ENCODE measurements at places on chromosomes 1 and 21. TPM values are rescaled to one million over a fixed set of nuclear protein-coding genes. Genes with fewer than 3 reads are reported as not detected.

Gene NUCKS1
- total RNA-seq: 117 TPM

- H3K4me1 ChIP-seq: no peaks in the 10 kb centered on the region
- no peak overlapping the region for H3K4me3 ChIP-seq
- H3K27ac ChIP-seq: no peak overlapping the region
- DNase-seq: no peak
- H3K27me3 ChIP-seq: no peaks in the 10 kb centered on the region
Measured at GRCh38 chr1:242743983-242744780, 219.7 kb upstream of the PLD5 start.

DNA sequence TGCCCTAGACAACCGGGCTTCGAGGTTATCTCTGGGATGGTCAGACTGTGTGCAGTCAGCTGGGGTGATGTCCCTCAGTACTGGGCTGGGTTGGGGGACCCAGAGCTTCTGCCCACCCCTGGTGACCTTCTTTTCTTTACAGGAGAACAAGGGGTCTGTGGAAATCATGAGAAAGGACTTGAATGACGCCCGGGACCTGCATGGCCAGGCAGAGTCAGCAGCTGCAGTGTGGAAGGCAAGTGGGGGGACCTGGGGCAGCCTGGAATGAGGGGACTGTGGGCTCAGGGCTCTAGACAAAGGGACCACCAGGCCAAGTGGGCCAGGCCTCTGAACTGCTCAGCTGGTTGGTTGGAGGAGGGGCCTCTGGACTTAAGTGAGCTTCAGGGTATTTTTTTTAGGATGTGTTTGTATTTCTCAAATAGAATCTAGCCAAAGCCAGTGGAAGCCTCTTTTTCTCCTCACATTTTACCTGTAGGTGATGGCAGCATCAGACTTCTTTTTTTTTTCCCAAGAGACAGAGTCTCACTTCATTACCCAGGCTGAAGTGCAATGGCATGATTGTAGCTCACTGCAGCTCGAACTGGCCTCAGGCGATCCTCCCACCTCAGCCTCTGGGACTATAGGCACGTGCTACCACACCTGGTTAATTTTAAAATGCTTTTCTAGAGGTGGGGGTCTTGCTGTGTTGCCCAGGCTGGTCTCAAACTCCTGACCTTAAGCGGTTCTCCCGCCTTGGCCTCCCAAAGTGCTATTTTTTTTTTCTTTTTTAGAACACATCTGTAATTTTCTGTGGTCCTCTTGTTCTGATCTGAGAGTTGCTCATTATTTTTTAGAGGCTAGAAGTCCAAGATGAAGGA, 1.9 kb downstream of the RNF187 start:
- peaks cover 32% of the 10 kb centered on the region for H3K4me1 ChIP-seq
- H3K27ac ChIP-seq: peak overlapping the region; percentile 22
- H3K4me3 ChIP-seq: no peak overlapping the region
- H3K27me3 ChIP-seq: no peaks in the 10 kb centered on the region
- no peak for DNase-seq

- no peaks in the 10 kb centered on the region for H3K36me3 ChIP-seq
- no peak overlapping the region for H3K4me3 ChIP-seq
- DNase-seq: peak; percentile 42
Measured at GRCh38 chr1:52296345-52296744, 69.7 kb downstream of the CC2D1B start.

- no peaks in the 10 kb centered on the region for H3K27me3 ChIP-seq
- no peak overlapping the region for H3K27ac ChIP-seq
- no peak overlapping the region for H3K4me3 ChIP-seq
- no peak for DNase-seq
- peaks cover 60% of the 10 kb centered on the region for H3K36me3 ChIP-seq
Measured at GRCh38 chr1:45615885-45616284, 8.0 kb downstream of the CCDC17 start.

GRCh38 chr21:42593007-42593814, 60.2 kb upstream of the PDE9A start:
- peaks cover 14% of the 10 kb centered on the region for H3K4me1 ChIP-seq
- H3K4me3 ChIP-seq: no peak overlapping the region
- peak; percentile 62 for DNase-seq

DNA sequence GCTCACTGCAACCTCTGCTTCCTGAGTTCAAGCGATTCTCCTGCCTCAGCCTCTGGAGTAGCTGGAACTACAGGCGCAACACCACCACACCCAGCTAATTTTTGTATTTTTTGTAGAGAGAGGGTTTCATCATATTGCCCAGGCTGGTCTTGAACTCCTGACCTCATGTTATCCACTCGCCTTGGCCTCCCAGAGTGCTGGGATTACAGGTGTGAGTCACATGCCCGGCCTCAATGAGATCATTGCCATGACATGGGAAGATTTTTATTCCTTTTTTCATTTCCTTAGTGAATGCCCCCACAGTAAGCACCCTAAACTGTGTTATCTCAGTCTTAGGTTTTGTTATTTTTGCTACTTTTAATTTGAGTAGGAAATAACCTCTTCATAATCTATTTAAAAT, 977.9 kb downstream of the BRINP3 start:
- H3K4me1 ChIP-seq: no peaks in the 10 kb centered on the region
- no peak overlapping the region for H3K27ac ChIP-seq
- no peaks in the 10 kb centered on the region for H3K27me3 ChIP-seq
- no peaks in the 10 kb centered on the region for H3K36me3 ChIP-seq
- no peak overlapping the region for H3K4me3 ChIP-seq

DNA sequence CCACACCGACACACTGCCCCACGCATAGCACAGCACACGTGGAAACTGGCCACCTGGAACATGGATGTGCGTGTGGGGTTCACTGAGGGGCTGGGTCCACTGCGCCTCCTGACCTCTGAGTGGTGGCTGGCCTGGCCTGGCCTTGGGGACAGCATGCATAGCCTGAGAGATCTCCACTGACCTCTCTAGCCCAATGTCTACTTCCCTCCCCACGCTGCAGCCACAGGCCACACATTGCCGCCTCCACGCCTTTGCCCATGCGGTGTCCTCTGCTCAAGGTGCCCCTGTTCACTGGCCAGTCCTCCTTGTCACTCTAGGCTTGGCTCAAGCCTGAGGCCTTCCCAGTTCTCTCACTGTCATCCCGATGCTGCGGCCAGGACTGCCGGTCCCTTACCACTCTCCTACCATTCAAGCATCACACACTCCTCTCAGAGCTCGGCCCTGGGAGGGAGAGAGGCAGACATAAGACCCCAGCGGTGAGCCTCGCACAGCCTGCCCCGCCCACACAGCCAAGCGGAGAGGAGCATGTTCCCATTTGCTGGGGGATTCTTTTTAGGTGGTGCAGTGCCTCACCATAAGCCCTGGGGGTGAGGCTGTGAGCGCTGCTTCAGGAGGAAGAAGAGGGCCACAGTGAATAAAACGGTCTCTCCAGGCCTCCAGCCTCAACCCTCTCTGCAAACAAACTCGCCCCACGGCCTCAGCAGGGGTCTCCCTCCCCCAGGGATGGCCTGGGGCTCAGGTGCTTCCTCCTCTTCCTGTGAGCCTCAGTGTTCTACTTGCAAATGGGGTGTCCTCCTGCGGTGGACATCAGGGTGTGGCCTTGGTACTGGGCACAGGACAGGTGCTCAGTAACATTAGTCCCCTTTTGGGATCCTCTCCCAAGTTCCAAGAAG, 80.8 kb downstream of the DMRTB1 start:
- no peaks in the 10 kb centered on the region for H3K27me3 ChIP-seq
- no peaks in the 10 kb centered on the region for H3K4me1 ChIP-seq
- no peak overlapping the region for H3K4me3 ChIP-seq

DNA sequence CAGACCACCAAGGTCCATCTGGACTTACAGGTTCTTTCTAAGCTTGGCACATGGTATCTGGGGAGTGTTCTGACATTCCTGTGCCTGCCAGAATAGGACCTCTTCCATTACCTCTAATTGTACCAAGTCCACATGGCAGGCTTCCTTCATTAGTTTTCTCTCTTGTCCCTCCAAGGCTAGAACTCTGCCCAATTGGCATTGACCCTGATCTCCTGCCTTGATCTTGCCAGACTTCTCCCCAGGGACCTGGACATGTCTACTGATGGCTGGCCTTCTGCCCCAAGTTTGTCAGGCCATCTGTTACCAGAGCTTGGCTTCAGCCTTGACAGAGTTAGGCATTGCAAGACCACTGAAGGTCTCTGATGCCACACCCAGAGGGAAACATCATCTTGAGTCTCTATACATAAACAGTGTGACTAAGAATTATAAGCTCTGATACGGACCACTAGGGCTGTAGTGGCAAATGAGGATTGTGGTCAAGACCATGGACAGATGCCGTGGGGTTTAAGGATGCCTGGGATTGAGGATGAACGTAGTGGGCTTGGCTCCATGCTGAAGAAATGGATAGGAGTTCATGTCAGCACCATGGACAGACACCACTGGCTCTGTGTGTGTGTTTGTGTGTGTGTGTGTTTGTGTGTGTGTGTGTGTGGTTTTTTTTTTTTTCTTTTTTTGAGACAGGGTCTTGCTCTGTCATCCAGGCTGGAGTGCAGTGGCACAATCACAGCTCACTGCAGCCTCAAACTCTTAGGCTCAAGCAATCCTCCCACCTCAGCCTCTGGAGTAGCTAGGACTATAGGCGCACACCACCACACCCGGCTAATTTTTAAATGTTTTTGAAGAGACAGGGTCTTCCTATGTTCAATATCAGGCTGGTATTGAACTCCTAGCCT, 19.5 kb upstream of the PSMB2 start:
- H3K27me3 ChIP-seq: no peaks in the 10 kb centered on the region
- no peaks in the 10 kb centered on the region for H3K36me3 ChIP-seq
- no peak overlapping the region for H3K27ac ChIP-seq
- no peak for DNase-seq

DNA sequence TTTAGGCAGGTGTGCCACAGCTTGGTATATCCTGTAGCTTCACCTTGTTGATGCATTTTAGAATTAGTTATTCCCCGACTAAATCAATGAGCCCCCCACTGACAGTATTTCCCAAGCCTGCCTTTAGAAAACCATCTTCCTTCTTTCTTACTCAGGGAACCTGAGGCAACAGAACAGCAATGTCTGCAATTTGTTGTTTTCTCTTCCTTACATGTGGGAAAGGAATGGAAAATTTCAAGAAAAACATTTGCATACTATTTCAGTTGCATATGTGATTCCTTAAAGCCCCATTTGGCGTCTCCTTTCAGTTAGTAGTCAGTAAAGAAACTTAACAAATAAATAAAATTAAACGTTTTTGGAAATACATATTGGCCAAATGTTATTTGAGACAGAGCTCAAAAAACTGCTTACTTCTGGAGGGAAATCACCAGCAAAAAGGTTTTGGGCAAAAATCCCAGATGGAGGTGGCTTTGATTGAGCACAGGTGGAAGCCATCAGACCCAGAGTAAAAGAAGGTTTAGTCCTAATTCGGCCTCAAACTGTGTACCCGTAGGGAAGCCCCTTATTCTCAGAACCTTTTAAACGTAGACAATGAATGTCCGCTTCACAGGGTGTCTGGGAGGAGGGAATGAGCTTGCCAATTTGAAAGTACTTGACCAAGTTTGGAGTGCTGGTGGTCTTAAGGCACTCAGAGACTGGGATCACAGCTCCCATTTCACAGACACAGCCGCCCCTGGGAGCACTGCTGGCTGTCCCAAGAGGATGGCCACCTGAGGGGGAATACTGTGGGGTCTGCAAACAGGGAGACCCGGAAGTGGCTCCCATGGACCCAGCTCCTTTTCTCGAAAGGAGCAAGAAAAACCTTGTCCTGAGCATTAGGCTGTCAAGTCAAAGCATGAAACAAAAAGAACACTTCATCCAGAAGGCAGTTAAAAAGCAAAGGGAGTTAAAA, 9.4 kb downstream of the LHX4 start:
- H3K4me3 ChIP-seq: no peak overlapping the region
- H3K27ac ChIP-seq: no peak overlapping the region
- no peak for DNase-seq
- H3K36me3 ChIP-seq: no peaks in the 10 kb centered on the region
- H3K4me1 ChIP-seq: peaks cover 18% of the 10 kb centered on the region
- H3K27me3 ChIP-seq: peaks cover 45% of the 10 kb centered on the region

DNA sequence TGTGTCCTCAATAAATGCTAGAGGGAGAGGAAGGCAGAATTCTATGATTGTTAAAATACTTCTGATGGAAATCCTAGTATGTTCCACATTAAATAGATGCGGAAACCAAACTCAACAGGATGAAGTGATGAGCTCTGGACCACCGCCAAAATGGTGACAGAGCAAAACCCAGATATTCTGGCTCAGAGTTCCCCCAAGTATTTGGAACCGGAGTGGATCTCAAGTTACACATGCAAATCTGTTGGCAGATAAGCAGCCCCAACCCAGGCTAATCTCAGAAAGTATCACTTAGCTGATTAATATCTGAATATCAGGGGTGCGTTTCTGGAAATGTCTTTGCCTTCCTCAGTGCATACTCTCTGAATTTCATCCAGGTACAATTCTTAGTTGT, 17.4 kb upstream of the GRHL3 start:
- no peaks in the 10 kb centered on the region for H3K4me1 ChIP-seq
- H3K4me3 ChIP-seq: no peak overlapping the region
- H3K36me3 ChIP-seq: no peaks in the 10 kb centered on the region

DNA sequence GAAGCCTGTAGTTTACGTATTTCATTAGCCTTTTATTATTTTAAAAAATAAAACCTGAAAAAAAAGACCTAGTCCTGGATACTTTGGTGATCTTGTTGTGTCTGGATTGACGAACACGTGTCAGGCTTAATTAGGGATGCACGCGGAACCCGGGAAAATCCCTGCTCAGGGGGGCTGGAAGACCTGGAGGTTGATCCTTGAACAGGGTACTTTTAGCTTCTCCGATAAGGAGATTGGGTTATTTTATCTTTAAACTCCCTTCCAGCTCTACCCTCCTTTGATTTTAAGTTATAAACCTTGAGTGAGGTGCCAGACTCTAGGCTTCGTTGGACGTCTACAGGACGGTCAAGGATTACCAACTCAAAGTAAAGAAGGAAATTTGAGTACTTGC, 552 bp upstream of the ZNF691 start:
- peak overlapping the region; percentile 84 for H3K4me3 ChIP-seq
- H3K4me1 ChIP-seq: peaks cover 23% of the 10 kb centered on the region

DNA sequence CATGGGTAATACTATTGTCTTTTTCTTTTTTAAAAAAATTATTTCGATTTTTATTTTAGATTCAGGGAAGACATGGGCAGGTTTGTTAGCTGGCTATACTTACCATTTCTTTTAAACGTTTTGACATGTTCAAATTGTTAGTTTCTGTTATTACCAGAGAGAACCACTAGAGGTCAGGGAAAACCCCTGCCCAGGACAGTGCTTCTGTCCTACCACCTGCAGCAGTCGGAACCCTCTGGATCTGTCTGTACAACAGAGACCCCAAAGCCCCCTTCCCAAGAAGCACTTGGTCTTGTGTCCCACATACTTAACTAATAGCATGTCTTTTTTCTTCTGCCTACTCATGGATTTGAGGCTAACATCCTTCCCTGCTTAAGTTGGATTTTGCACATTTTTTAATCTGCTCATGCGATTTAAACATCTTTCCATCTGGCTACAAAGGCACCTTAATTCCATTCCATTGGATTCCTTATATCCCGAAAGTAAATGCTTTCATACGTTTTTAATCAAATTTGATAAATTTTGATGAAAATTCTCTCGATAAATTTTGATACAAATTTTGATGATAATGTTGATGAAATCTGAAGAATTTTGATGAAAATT, 10.0 kb upstream of the C1orf115 start:
- no peak overlapping the region for H3K27ac ChIP-seq
- H3K27me3 ChIP-seq: no peaks in the 10 kb centered on the region
- no peaks in the 10 kb centered on the region for H3K36me3 ChIP-seq
- no peaks in the 10 kb centered on the region for H3K4me1 ChIP-seq

Gene FCRL1
- not detected for total RNA-seq

Gene MPZL1
- 7.2 TPM for total RNA-seq

- H3K4me3 ChIP-seq: no peak overlapping the region
- H3K27me3 ChIP-seq: no peaks in the 10 kb centered on the region
- H3K4me1 ChIP-seq: no peaks in the 10 kb centered on the region
Measured at GRCh38 chr1:221612047-221612777, 129.7 kb downstream of the DUSP10 start.

- H3K36me3 ChIP-seq: no peaks in the 10 kb centered on the region
- no peak overlapping the region for H3K27ac ChIP-seq
- H3K4me3 ChIP-seq: no peak overlapping the region
- DNase-seq: no peak
- H3K27me3 ChIP-seq: no peaks in the 10 kb centered on the region
Measured at GRCh38 chr21:31201548-31201947, 142.5 kb downstream of the TIAM1 start.

Measured in CD4-positive, alpha-beta memory T cell (primary cell).